ENCODE measurements at places on chromosomes 12 and 14.

DNA sequence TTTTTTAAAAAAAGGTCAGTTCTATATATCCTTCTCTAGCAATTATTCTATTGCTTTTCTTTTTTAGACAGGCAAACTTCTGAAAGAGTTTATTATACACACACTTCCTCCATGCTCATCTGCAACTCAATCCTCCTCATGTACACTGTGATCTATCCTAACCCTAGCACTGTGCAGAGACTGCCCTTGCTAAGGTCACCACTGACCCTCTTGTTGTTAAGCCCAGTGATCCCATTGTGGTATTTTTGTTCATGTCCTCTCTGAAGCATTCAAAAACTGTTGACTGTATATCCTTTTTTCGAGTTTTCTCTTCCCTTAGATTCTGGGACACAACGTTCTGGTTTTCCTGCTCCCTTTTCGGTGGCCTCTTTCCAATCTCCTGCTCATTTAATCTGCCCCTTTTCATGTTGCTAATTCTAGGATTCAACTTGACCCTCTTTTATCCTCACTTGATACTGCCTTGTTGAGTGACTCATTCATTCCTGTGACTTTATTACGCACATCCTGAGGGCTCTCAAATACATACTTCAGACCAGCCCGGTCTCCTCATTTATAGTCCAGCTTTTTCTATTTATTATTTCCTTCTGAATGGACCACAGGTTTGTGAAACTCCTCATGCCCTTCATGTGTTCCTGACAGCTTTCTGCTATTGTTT, 53.9 kb upstream of the PTPRB start:
- no peak for DNase-seq

GRCh38 chr12:6335451-6336078, 6.3 kb downstream of the TNFRSF1A start:
- no peak for DNase-seq

GRCh38 chr12:105382771-105383622, 52.5 kb downstream of the C12orf75 start:
- peak; percentile 18 for DNase-seq

GRCh38 chr12:54544743-54545142, 4.7 kb upstream of the PDE1B start:
- no peak for DNase-seq

DNA sequence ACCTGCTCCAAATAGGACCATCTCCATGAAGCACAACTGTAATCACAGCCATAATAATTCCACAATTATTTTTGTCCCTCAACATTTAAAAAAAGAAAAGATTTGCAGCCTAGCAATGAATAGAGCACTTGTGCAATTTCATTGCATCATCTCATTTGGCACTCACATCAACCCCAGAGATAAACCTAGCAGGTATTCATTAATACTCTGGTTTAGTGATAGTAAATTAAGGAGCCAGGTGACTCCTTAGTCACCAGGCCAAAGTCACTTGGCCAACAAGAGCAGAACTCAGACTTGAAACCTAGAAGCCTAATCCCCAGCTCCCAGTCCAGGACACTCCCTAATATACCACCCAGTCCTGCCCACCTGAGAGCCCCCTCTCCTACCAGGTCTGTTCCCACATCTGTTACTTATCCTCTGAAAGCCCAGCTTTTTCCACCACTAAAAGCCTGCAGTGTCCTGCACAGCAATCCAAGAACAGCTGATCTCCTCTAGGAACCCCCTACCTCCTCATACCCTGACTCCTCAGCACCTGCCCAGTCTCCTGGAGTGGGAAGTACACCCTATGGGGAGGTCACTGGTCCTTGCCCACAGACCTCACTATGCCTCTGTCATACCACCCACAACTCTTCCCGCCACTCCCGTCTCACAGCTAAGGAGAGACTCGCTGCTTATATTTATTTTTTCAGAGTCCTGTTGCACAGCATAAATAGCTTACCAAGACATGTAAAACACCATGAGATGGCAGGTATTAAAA, 22.1 kb downstream of the OR10P1 start:
- DNase-seq: no peak

GRCh38 chr12:3655328-3655900, 97.5 kb downstream of the CRACR2A start:
- no peak for DNase-seq

- no peak for DNase-seq
Observed at GRCh38 chr12:66779466-66779865, 100.6 kb upstream of the GRIP1 start.

DNA sequence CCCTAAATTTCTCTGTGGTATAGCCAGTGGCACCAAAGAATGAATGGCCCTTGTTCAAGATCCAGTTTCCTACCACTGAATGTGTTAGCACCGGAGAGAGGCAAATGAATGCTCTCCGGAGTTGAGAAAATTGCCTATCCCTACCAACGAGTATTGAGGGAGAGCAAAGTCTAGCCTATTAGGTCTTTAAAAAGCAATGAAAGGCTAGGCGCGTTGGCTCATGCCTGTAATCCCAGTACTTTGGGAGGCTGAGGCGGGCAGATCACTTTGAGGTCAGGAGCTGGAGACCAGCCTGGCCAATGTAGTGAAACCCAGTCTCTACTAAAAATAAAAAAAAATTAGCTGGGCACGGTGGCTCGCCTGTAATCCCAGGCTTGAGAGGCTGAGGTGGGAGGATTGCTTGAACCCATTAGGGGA, 898 bp upstream of the RAB15 start:
- no peak for DNase-seq

DNA sequence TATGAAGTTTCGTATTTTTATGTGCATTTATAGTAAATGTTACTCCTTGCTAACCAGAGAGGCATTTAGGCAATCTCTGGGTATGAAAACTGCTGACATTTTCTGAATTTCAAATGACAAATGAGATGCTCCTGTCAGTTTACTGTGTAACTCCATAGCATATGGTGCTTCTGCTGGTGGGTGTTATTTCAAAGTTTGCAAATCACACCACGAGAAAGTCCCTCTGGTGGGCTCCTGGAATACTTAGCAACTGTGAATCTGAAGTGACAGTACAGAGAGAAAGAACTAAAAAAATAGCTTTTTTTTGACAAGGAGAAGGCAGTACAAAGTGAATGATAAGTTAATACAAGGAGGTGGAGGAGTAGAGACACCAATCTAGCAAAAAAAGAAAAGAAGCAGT, 161.5 kb downstream of the DERA start:
- no peak for DNase-seq

- DNase-seq: peak; percentile 70
Observed at GRCh38 chr12:7162691-7163114, 26.8 kb upstream of the PEX5 start.

DNA sequence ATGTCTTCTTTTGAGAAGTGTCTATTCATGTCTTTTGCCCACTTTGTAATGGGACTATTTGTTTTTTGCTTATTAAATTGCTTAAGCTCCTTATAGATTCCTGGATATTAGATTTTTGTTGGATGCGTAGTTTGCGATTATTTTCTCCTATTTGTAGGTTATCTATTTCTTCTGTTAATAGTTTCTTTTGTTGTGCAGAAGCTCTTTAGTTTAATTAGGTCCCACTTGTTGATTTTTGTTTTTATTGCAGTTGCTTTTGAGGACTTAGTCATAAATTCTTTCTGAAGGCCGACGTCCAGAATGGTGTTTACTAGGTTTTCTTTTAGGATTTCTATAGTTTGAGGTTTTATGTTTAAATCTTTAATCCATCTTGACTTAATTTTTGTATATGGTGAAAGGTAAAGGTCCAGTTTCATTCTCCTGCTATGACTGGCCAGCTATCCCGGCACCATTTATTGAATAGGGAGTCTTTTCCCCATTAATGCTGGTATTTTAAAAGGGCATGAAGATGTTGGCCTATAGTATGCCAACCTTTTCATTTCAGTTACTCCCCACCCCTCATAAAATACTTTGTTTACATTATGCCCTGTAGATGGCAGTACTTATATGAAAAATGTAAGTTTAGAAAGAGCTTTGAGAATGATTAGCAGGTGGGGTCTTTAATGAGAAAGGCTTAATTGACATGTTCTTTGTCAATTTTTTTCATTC, 62.9 kb upstream of the PSMA6 start:
- DNase-seq: no peak

GRCh38 chr12:73210548-73211204, 938.5 kb downstream of the TRHDE start:
- no peak for DNase-seq

DNA sequence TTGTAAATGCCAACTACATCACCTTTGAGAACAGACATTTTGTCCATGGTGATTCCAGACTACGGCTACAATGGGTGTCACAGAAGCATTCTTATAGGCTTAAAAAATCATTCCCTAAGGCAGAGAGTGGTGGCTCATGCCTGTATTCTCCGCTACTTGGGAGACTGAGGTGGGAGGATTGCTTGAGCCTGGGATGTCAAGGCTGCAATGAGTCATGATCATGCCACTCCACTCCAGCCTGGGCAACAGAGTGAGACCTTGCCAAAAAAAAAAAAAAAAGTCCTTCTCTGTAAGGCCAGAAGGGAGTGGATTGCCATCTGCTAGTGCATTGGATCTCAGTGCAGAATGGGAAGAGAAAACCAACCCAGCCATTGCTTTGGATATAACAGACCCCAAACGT, 522.5 kb downstream of the VRK1 start:
- no peak for DNase-seq

- DNase-seq: no peak
Observed at GRCh38 chr14:23639891-23640523, 3.8 kb downstream of the DHRS2 start.

GRCh38 chr14:55799508-55800095, 219.6 kb downstream of the KTN1 start:
- DNase-seq: no peak

DNA sequence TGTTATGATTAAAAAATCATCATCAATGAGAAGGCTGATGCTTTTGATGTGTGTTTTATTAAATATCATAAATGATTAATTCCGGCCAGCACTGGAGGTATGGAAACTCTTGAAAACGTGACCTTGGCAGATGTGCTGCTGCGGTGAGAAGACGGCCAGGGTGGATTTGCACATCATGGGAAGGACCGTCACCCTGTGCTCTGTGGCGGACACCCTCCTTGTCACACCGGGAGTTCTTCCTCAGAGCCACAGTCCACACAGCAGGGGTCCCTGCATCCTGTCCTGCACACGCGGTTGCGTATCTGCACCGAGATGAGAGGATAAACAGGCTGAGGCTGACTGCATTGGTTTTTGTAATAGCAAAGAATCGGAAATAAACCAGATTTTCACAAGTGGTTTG, 33.5 kb downstream of the FZD10 start:
- DNase-seq: no peak

- no peak for DNase-seq
Observed at GRCh38 chr14:77339407-77339806, 18.6 kb downstream of the GSTZ1 start.

- DNase-seq: no peak
Observed at GRCh38 chr14:52902971-52903619, 47.8 kb downstream of the FERMT2 start.

GRCh38 chr12:8734873-8735381, 37.1 kb downstream of the RIMKLB start:
- DNase-seq: no peak

DNA sequence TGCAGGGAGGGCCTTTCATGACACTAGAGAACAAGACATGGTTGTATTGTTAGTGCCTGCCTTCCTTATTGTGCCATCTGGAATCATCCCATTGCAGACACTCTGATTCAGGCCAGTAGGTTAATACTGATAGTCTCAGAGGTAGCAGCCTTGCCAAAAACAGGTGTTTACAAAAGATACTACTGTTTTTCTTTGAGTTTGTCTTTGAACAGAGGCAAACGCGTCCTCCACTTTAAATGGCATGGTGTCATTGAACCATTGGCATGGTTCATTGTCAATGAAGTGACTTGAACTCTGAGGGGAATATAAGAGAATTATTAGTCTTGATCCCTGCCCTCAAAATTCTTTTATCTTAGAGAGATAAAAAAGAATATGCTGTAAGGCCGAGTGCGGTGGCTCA, 4.2 kb downstream of the FNTB start:
- no peak for DNase-seq

- DNase-seq: no peak
Observed at GRCh38 chr14:69376439-69376838, 21.7 kb downstream of the ERH start.

GRCh38 chr12:129115558-129115957, 262.3 kb downstream of the GLT1D1 start:
- no peak for DNase-seq

DNA sequence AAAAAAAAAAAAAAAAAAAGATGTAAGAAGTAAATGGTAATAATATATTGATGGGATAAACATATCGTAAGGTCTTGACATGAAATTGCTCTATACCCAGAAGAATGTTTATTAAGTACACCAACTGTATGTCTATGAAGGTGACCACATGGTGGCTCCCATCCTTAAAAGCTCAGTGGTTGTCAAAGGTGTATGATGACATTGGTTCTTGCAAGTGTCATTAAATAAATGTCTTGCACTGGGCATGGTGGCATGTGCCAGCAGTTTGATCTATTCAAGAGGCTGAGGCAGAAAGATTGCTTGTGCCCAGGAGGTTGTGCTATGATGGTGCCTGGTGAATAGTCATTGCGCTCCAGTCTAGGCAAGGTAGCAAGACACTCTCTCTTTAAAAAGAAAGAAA, 10.4 kb downstream of the CCT2 start:
- no peak for DNase-seq

DNA sequence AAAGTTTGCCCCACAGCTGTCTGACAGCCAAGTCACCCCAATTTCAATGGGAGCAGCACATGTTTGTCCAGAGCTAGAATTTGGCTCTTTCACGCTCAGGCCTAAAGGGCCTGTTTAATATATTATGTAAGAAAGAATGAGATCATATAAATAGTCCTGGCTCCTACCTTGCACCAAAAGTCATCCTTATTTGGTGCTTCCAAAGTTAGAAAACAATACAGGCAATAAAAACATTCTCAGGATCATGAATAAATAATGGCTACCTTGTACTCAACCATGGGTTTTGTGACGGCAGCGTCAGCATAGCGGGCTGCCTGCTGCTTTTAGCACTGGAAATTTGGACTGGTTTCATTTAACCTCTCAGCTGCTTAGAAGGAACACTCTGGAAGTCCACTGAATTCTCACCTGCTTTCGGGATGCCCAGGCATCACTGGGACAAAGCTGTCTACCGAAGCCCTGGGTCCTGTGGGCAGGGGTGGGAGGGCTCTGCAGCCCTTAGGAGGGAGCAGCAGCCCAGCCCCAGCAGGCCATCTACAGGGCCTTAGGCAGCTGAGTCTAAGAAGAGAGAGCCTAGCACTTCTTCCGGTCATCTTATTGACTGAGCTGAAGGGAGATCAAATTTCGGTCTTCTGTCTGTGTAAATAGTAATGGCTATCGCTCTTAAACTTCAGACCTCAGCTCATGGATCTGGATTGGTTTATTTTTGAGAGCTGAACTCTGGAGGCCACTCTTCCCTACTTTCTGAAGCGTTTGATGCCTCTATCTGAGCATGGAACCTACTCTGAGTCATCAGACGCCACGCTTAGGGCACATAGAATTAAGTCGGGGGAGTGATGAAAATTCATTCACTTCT, 106.5 kb downstream of the SAMD4A start:
- no peak for DNase-seq

- DNase-seq: no peak
Observed at GRCh38 chr14:51544471-51544870, 107.2 kb upstream of the FRMD6 start.

GRCh38 chr14:48582938-48583337, 907.5 kb upstream of the MDGA2 start:
- DNase-seq: no peak

GRCh38 chr14:59117754-59118528, 70.5 kb upstream of the DAAM1 start:
- DNase-seq: peak; percentile 31

GRCh38 chr12:66514581-66514980, 164.3 kb downstream of the GRIP1 start:
- DNase-seq: no peak
